COR-L47 (cell line): ENCODE measurements at places on chromosomes 5 and 9.

DNA sequence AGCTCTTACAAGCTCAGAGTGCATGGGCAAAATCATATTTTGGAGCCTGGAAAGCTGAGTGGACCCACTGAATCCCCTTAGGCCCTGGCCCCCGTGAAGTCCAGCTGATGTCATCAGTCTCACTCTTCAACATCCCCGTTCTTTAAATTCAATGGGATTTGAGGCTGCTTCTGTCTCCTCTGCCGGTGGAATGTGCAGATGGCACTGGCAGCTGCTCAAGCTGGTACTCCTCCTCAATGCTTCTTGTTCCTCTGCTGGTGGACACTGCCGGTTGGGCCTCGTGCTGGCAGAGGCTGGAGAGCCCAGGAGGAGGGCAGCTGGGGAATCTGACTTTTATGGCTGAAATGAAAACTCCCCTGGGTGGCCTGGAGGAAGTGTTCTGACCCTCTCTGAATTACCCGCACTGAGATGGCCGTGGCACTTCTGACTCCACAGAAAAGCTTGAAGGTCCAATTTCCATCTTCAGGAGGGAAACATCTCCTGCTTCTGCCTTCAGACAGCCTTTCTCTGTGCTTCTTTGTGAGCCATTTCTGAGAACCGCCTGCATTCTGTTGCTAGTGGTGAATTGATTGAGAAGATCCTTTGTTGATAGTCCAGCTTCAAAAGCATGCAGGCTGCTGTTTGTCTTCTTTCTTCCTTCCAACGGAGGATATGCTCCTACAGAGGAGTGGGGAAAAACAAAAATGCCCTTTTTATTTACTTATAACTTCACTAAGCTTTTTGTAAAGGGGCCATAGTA, 298.9 kb downstream of the TMEM38B start:
- DNase-seq = no peak

DNA sequence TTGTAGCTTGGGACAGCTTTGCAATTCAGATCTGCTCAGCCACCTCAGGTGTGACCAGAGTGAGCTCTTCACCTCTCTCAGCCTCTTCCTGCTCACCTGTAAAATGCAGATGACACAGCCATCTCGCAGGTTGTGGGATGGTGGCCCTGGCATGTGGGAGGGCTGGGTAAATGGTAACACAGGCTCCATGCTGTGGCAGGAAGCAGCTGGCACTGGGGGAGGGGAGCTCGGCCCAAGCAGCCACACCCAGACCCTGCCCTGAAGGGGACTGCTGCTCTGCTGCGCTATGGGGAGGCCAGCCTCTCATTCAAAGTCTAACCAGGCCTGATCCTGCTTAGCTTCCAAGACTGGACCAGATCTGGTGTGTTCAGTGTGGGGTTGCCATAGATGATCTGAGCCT, 24.1 kb downstream of the PHF2 start:
- DNase-seq = peak; percentile 92

DNA sequence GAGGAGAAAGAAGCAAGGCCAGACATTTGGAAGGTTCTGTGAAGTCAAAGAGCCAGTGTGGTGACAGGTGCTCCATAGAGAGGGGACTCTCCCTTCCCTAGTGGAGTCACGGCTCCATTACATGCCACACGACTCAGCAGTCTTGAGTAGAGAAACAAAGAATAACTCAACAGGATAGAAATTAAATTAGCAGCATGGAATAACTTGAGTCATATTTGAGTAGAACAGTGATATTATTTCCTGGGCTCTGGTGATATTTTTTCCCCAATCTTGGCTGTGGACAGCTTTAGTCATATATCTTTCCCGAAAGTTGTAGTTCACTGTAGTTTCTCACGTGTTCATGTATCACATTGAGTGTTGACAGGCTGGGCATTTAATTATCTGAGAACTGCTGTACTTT, 149.7 kb upstream of the EFNA5 start:
- DNase-seq = no peak

GRCh38 chr5:13591621-13592020, 352.9 kb downstream of the DNAH5 start:
- no peak for DNase-seq

GRCh38 chr9:136693490-136694162, 6.4 kb upstream of the AGPAT2 start:
- no peak for DNase-seq

DNA sequence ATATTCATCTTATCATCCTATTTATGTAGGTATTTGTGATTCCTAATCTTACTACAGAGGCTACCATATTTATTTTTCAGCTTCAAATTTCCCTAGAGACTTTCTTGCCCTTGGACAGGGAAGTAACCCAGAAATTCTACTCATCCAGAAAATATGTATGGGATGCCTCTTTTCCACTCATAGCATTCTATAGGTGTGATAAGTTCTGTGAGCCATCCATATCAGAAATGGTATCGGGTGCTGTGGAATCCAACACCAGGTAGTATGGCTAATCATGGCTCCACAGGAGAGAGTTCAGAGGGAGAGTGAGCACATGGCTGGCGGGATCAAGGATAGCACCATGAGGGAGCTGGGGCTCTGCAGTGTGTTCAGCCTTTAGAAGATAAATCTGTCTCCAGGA, 349.3 kb upstream of the ACTBL2 start:
- DNase-seq = no peak

DNA sequence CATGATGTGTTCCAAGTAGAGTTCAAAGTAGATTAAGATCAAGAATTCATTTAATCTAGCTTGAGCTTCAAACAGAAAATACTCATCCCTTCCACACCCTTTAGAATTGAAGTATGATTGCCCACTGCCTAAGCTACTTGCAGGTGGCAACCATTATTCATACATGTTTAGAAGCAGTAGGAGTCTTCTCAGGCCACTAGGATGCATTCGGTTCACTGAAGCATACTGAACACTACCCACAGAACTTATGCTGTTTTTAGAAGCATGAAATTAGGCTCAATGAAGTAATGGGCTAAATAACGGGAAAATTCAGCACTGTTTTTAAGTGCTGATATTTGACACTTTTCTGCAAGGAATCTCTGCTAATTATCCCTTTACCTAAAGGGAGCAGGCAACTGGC, 263.4 kb downstream of the DEPDC1B start:
- DNase-seq = no peak

GRCh38 chr5:140227046-140227445, 52.1 kb downstream of the CYSTM1 start:
- DNase-seq = no peak

DNA sequence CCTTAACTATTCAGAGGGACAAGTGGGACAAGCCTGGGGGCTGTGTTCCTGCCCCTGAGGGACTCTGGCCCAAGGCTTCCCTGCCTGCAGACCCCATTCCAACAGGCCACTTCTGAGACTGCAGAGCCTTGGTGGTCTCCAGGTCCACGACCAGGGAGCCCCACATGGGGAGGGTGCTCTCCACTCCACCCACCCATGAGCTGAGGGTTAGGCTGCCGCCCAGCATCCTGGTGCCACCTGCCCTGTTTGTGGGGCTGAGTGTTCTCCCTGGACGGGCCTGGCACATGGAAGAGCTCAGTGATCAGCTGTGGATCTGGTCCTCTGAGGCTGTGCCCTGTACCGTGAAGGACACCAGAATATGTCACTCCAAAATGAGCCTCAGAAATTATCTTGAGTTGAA, 2.5 kb upstream of the ABO start:
- DNase-seq = no peak

- no peak for DNase-seq
These were observed 187.4 kb upstream of the NFIB start for GRCh38 chr9:14501366-14501765.

DNA sequence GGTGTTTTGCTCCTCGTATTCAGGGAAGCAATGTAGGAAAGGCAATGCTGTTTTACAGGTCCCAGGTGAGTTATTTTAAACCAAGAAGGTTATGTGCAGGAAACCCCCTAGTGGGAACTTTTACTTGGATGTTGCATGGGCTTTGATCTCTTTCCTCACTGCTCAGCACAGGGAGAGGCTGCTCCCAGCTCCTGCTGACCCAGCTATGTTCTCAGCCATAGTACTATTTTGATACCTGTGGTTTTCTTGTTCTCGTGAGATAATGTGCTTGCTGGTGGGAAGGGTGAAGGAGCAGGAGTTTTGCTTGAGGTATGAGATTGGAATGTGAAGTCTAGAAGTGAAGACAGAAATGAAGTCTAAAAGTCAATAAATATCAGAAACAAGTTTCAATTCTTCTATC, 265.6 kb upstream of the FBXL7 start:
- DNase-seq = no peak

- no peak for DNase-seq
These were observed 8.9 kb upstream of the DPP7 start for GRCh38 chr9:137123468-137123837.

DNA sequence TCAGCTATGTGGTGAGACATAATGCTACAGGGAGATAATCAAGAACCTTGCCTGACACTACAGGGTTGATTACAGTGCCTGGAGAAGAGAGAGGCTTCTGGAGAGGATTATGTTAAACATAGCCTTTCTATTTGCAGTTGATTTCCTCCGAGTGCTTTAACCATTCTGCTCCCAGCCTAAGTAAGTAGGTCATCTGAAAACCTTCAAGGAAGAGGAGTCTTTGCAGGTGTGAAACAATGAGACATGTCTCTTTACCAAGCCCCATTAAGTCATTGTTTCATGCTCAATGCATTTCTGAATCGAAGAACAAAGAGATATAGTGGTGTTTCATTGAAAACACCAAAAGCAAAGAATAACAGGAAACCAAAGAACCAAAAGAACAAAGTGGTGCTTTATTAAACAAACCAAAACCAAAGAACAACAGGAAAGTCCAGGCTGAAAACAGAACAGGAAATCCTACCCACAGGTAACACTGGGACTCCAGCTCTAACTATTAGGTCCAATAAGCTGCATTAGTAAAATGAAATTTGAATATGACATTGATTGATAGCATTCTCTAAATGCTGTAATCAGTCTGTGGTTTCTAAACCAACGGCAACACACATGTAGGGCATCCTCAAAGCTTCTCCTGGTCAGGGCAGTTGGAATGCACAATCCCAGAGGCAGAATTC, 113.3 kb upstream of the SPATA31D4 start:
- DNase-seq = peak; percentile 11
